Stimulated activated CD4-positive, alpha-beta T cell treated with anti-CD3 and anti-CD28 coated beads, Interleukin-1b, Interleukin-23, amount 100 ng/mL, for 48 hours (primary cell): ENCODE measurements at places on chromosomes 3 and 15.

DNA sequence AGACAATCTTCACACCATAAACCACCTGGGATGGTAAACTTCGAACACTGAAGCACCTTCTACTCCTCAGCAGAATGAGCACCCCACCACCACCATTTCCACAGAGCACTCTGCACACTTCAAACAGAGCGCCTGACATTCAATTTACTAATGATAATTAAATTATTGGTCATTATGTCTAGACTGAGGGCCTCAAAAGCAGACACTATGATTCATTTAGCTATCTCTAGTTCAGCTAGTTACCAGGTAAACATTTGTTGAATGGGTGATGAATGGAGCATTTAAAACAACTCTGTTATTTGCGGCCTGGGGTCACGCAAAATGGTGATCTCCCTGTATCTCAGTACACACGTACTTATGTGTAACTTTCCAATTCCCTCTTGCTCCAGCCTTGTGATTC lies 40.9 kb downstream of the ACAP2 start:
- no peak for DNase-seq

GRCh38 chr15:70486451-70487386 lies 276.6 kb downstream of the UACA start:
- DNase-seq, result peak; percentile 93

- DNase-seq, result no peak
These were observed 173.1 kb downstream of the DTWD1 start for GRCh38 chr15:49793943-49794342.

DNA sequence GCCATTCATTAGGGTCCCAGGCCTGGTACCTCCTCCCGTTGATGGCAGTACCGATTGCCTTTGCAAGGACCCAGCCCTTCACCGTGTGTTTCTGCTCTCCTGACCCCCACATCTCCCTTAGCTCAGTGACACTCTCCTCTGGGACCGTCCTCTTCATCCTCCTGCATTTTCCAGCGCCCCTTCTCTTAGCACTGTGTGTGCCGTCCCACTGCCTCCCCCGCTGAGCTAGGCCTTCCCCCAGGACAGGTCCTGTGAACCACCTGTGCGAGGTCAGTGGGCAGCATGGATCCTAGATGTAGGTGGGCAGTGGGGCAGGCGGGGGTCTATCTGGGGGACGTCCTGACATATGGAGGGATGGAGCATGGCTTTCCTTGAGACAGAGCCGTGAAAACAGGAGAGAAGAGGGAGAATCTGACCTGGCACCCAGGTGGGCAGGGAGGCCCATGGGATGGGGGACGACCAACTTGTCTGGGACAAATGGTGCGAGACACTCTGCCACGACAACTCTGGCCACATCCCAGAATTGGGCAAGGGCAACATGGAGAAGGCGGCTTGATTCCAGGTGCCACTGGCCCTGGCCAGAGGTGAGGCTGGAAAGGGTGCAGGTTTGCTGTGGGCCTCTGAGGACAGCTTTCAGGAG lies 87.7 kb upstream of the ALDH1L1 start:
- no peak for DNase-seq

DNA sequence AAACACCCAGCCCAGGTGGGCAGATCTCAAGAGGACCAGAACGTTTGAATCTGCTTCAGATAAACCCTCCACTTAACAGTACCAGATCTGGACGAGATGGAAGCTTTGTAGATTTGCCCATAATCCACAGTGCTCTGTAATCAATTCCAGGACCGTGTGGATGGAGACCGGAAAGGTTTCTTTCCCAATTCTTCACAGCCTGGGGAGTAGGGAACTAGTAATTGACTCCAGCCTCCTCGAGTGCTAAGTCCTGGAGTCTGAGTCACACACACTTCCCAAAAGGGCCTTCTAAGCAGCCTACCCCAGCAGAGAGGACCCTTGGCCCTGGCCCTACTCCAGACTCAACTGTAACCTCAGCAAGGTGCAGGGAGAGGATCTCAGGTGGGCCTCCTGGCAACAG lies 56.2 kb upstream of the TSEN2 start:
- DNase-seq, result no peak

- DNase-seq, result no peak
These were observed 9.4 kb upstream of the KLHL40 start for GRCh38 chr3:42675909-42676308.

DNA sequence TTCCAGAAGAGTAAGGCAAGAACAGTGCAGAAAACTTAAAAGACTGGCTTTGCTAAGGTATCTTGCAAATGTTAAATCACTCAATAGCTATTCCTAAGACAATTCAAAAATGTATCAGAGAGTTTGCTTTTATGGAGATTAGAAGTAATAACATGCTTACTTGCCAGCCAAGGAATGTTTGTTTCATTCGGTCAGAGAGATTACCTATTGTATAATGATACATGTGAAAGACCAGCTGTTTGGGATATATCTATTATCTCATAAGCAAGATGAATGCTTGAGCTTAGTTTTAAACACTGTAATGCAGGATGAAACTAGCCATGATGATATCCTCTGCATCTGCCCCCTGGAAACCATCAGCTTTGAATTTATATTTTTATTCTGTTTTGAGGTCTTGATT lies 70.7 kb downstream of the MAP2K5 start:
- no peak for DNase-seq

GRCh38 chr15:88348579-88349230 lies 92.2 kb upstream of the NTRK3 start:
- no peak for DNase-seq

GRCh38 chr15:26438718-26439117 lies 334.1 kb downstream of the GABRB3 start:
- DNase-seq, result no peak

- DNase-seq, result no peak
These were observed 13.7 kb downstream of the SHF start for GRCh38 chr15:45174069-45174468.

GRCh38 chr3:105195260-105195659 lies 171.4 kb upstream of the ALCAM start:
- no peak for DNase-seq

DNA sequence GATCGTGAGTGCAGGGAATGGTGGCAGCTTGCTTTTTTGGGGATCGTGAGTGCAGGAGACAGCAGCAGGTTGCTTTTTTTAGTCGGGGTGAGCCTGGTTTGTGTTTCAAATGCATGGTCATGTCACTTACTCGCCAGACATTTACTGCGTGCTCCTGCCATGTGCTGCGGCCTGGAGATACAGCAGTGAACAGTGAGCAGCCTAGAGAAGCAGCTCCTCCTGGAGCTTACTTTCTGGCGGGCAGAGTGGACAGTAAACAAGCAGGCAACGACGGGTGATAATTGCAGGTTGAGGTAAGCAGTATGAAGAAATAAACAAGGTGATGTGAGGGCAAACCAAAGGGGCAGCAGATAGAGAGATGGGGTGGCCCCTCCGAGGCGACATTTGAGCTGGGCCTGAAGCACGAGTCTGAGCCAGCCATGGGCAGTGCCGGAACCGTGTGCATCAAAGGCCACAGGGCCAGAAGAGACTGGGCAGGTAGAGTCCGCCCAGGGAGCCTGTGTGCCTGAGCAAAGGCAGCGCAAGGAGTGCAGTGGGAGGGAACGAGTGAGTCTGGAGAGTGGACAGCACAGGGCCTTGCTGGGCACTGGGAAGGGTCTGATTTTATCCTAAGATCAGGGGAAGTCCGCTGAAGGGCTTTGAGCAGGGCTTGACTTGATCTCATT lies 57.3 kb upstream of the RASA2 start:
- no peak for DNase-seq

GRCh38 chr3:89260721-89261120 lies 153.3 kb downstream of the EPHA3 start:
- DNase-seq, result no peak

DNA sequence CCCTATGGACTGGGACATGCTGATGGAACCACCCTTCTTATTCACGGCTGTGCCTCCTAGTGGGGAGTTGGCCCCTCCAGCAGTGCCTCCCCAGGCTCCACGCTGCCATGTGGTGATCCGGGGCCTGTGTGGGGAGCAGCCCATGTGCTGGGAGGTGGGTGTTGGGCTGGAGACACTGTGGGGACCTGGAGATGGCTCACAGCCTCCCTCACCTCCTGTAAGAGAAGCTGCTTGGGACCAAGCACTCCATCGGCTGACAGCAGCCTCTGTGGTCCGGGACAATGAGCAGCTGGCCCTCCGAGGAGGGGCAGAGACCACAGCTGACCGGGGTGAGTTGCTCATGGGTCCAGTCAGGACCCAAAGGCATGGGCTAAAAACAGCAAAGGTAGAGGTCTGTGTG lies 9.1 kb downstream of the ALG3 start:
- no peak for DNase-seq

DNA sequence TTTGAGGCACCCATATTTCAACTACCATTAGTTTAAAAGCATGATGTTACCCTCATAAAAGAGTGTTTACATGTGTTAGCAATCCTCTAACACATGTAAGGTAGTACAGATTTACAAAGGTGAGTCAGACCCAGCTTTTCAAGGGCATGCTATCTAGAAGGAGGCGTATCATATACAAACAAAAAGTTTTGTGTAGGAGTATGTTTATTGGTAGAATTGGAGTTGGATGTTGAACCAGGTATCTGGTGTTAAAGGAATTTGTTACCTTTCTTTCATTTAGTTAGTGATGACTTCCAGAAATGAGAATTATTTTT lies 2.4 kb downstream of the HACD3 start:
- DNase-seq, result no peak

GRCh38 chr3:82561784-82562183 lies 800.3 kb upstream of the GBE1 start:
- no peak for DNase-seq

GRCh38 chr15:25408929-25409328 lies 29.9 kb downstream of the UBE3A start:
- DNase-seq, result no peak

DNA sequence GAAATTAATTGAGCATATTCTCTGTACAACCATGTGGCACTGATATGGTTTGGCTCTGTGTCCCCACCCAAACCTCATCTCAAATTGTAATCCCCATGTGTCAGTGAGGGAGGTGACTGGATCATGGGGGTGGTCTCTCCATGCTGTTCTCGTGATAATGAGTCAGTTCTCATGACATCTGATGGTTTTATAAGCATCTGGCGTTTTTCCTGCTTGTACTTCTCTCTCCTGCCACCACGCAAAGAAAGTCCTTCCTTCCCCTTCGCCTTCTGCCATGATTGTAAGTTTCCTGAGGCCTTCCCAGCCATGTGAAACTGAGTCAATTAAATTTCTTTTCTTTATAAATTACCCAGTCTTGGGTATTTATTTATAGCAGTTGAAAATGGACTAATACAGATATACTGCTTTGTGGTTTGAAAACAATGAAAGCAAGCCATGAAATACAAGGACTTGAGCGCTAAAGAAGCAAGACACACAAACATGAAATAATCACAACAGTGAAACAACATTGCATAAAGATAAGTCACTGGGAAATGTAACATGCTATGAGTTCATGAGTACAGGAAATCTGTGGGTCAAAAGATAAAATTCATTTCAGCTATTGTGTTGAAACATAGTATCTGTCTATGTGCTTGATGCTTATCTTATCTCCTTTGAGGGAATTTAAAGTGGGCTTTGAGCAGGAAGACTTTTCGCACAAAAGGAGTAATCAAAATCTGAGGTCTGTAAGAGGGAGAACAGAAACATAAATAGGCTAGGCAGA lies 288.7 kb downstream of the GBE1 start:
- no peak for DNase-seq

GRCh38 chr3:43055393-43055792 lies 50.5 kb downstream of the POMGNT2 start:
- no peak for DNase-seq

GRCh38 chr15:78872155-78872971 lies at the start of gene MORF4L1:
Gene MORF4L1, plus strand, starts transcription at chr15:78872890. Its CDS starts 128 bp downstream, at chr15:78873018.
- peak; percentile 96 for DNase-seq

GRCh38 chr3:16886303-16886683 lies 1.5 kb downstream of the PLCL2 start:
- no peak for DNase-seq

DNA sequence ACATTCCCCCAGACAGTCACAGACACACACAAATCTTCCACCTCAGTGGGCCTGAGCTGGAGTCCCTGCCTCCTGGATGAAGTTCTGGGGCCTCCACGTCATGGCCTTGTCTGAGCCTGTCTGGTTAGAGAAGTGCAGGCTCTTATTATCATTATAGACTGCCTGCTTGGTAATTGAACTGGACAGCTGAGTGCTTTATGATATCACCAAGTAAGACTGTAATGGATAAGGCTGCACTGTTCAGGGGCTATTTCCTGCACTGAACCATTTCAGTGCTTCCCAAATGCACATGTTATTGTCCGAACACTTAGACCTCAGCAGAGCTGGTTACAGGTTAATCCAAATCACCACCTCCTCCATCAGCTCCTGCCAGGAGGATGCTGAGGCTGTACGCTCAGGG lies 8.7 kb upstream of the ST6GAL1 start:
- DNase-seq, result no peak

DNA sequence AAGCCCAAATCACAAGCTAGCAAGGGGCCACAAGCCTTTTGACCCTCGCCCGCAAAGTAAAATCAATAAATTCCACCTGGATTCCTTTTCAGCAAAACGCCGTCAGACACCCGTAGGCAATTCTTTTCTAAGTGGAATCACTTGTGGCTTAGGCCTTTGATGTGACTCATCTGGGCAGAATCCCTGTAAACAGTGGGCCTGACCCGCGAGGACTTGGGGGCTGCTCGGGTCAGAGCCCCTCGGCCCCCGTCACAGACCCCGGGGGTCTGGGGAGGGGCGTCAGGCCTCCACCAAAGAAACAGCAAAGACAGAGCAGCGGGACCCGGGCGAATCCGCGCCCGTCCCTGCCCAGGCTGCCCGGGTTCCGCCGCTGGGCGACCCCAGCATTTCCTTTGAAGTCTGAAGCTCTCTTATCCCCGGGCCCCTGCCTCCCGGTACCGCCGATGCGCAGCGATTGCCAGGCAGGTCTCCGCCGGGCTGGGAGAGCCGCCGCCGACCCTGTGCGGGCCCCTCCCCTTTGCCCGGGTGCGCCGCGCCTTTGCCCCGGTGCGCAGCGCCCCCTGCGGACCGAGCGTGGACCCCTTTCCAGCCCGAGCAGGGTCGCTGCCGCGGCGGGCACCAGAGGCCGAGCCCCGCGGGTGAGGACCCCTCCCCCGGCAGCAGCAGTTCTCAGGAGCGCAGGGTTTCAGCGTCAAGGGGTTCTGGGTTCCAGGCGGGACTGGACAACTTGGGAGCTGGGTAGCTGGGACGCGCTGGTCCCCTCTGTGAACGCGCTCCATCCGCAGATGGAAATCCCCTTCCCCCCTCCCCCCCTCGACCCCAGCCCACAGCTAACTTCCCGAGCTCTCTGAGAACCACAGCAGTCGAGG lies 178.3 kb downstream of the UACA start:
- DNase-seq, result peak; percentile 41

- DNase-seq, result no peak
These were observed 240.5 kb upstream of the UBE2E1 start for GRCh38 chr3:23565041-23565775.
